Hematopoietic multipotent progenitor cell treated with erythropoietin and hydrocortisone succinate and interleukin-3 and kit ligand, for 17 days (in vitro differentiated cells): ENCODE measurements at places on chromosomes 6 and 20.

- no peak for DNase-seq
Measured at GRCh38 chr6:28947831-28948270, 24.1 kb upstream of the TRIM27 start.

DNA sequence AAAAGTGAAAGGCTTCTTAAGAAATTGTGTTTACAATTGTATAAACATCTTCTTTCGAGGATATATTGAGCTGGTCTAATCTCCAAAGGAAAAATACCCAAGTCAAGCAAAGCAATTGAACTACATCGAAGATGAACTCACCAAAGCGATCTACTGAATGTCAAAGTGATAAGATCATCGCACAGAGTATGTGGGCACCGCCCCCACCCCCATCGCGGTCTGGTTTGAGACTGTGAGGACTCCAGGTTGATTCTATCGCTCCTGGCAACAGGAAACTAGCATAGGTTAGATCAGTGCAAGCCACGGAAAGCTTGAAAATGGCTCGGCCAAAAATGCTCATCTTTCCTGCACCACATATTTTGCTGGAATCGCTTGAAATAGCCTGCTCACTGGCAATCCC lies 133.2 kb upstream of the RPS6KA2 start:
- no peak for DNase-seq

- DNase-seq: no peak
Measured at GRCh38 chr6:149217466-149217888, 100.0 kb upstream of the TAB2 start.

DNA sequence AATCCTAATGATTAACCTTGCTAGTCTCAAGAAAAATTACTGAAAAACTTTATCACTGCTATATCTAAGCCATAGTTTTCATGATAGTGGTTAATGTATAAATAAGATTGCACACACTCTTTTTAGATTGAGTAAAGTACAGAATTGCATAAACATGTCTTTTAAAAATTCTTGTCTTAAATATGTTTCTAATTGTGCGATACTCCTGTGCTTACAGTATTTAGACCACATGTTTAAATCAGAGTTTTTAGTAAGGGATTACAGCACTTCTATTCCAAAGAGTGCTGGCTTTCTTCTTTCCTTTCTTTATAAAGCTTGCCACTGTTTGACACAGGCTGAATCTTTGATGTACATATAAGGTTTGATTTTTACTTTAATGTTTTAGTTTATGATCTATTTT lies 36.8 kb upstream of the RGS17 start:
- no peak for DNase-seq

DNA sequence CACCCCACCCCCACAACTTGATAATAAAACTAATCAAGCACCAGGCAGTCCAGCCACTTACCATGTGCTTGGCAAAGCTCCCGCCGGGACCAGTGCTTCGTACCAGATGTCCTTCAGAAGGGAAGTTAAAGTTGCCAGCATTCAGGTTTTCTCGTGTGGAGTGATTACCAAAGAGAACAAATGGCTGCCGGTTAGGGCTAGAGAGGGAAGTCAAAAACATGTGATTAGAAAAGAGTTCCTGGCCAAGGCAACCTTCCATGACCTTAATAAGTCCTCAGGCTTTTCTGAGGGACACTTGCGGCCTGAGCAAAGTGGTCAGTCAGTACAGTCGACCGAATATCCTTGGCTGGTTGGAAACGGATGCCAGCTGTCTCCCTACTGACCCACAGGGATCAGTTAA lies 67.0 kb downstream of the DNAAF9 start:
- no peak for DNase-seq

DNA sequence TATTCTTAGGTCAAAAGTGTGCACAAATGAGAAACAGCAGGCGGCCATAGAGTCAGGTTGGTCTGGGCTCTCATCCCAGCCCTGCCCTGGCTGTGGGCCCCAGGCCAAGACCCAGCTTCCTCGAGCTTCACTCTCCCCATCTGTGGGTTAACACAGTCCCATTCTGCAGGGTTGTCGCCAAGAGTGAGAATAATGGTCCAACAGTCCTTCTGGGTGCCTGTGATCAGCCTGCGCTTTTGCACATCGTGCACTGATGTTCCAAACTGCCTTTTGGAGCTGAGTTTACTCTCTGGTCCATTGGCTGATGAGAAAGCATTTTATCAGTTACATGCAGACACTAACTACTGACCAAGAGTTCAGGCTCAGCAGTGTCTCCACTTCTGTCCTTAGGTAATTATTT lies 82.6 kb downstream of the INSM1 start:
- no peak for DNase-seq

- DNase-seq: no peak
Measured at GRCh38 chr6:114581293-114581692, 238.5 kb upstream of the HS3ST5 start.

DNA sequence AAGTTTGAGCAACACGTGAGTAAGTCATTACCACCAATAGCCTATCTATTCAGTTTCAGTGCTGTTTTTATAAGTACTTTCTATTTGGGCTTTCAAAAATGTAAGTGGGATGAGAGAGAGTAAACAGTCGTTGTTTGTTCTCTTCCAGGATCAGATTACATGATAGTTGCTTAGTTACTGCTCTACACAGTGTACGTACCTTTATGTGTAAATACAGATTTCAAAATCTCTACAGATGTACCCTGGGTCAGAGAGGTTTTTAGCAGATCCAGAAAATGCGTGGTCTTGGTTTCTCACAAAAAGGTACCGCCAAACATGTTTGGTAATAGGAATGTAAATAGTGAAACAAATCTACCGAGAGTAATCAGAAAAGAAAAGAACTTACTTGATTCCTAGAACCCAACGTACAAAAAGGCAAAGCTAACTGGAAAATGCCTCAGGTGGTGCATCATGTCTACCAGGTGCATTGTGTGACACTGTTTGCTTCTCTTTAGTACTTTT lies 421.1 kb downstream of the BCKDHB start:
- no peak for DNase-seq

DNA sequence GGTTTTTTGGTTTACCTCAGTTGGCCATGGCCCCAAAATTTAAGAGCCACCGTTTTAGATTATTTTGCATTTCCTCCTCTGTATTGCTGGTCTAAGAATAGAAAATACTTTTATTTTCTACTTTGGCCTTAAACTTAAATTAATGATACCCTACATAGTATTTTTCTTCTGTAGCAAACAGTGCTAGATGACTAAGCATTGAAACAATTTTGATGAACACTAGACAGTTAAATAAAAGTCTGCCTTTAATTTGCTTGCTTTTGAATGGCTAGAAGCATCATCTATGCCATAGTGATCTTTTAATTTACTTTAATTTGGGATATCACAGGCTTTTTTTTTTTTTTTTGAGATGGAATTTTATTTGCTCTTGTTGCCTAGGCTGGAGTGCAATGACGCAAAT lies 106.4 kb downstream of the CD109 start:
- DNase-seq: no peak

- DNase-seq: no peak
Measured at GRCh38 chr20:61322151-61322865, 70.2 kb downstream of the CDH4 start.

DNA sequence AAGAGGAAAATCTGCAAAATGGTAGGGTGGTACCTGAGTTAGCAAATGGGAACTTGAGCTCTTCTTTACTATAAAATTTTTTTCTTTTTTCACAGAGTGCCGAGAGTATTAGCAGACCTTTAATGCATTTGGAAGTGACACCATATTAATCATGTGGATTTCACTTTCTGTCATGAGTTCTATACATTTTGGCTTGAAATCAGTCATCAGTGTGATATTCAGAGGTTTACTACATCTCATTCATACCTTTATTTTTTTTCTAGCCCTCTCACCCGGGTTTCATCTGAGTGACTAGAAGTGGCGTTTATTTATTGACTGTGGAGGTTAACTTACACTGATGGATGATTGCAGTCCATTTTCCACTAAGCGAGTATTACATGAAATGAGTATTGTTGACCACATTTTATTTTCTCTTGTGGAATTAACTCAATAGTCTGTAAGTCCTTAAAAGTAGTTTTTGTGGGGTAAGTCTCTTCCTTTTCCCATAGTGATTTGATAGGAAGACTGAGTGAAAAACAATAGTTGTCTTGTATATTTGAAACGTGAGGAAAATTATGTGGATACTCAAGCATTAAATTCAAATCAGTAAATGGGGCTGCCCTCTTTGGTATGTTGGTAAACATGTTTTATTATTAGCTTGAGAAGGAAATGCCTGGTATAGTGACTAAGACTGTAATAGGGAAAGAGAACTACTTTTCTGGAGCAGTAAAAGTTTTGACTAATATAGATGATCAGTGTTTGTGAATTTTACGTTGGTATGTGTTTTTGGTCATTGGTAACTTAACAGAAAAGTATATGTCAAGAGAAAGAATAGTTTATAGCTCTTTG lies 55.5 kb downstream of the JARID2 start:
- no peak for DNase-seq

GRCh38 chr20:25288291-25289181 lies 40.7 kb downstream of the PYGB start:
- no peak for DNase-seq

- no peak for DNase-seq
Measured at GRCh38 chr20:9409352-9409751, 105.0 kb upstream of the LAMP5 start.
